ENCODE measurements at places on chromosomes 2 and 18.

GRCh38 chr2:109679626-109680025 lies 65.5 kb downstream of the SOWAHC start:
- H3K27me3 ChIP-seq: peaks cover 37% of the 10 kb centered on the region
- DNase-seq: no peak
- H3K36me3 ChIP-seq: peaks cover 2% of the 10 kb centered on the region
- H3K4me3 ChIP-seq: no peak overlapping the region

DNA sequence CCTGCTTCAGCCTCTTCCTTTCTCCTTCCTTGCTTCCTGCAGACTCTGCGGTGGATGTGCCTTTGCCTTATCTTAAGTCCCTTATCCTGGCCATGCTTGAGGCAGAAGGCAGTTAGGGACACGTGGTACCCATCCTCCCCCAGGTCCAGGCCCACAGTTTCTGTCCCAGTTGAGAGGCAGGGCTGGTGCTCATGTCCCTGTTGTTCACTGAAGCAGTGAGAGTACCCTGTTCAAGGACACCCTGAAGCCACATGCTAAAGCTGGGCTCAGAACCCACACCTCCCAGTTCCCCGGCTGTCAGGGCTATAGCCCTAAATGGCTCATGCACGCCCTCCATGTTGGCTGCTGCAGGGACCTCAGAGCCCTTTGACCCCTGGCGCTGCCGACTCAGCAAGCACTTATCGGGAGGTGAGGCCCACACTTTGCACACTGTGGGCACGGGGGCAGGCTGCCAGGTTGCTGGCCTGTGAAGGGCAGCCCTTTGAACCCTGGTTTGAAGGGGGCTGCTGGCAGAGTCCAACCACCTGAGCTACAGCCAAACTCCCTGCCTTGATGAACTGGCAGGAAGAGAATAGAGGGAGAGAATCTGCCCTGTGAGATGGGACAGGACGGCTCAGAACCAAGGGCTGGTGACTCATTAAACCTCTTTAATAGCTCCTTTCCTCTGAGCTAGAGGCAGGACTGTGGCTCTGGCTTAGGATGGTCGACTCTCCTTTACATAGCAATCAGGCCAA lies 6.3 kb downstream of the KHK start:
- H3K4me3 ChIP-seq: no peak overlapping the region
- no peaks in the 10 kb centered on the region for H3K27me3 ChIP-seq
- no peak overlapping the region for H3K27ac ChIP-seq
- H3K4me1 ChIP-seq: peaks cover 15% of the 10 kb centered on the region
- peaks cover 4% of the 10 kb centered on the region for H3K36me3 ChIP-seq

DNA sequence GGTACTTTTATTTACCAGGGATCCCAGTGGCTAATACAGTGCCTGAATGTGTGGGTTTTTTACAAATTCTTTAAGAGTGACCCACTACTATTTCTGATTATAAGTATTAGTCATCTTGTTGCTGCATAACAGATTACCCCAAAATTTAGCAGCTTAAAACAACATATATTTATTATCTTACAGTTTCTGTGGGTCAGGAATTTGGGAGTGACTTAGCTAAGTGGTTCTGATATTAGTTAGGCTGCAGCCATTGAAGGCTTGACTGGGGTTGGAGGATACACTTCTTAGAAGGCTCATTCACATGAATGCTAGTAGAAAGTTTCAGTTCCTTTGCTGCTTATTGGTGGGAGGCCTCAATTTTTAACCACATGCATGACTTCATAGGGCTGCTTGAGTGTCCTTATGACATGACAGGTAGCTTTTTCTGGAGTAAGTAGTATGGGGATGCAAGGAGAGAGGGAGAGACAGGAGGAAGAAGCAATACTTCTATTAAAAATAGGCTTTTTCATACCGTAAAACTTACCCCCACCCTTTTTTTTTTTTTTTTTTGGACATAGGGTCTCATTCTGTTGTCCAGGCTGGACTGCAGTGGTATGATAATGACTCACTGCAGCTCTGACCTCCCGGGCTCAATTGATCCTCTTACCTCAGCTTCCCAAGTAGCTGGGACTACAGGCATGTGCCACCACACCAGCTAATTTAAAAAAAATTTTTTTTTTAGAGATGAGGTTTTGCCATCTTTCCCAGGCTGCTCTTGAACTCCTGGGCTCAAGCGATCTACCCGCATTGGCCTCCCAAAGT lies 13.3 kb upstream of the POLE4 start:
- no peaks in the 10 kb centered on the region for H3K4me1 ChIP-seq
- H3K27ac ChIP-seq: no peak overlapping the region
- peaks cover 6% of the 10 kb centered on the region for H3K36me3 ChIP-seq
- no peak overlapping the region for H3K4me3 ChIP-seq

GRCh38 chr2:108907822-108908712 lies 81.0 kb downstream of the EDAR start:
- peaks cover 2% of the 10 kb centered on the region for H3K36me3 ChIP-seq
- H3K27me3 ChIP-seq: peaks cover 9% of the 10 kb centered on the region
- no peak for DNase-seq
- H3K27ac ChIP-seq: no peak overlapping the region
- no peaks in the 10 kb centered on the region for H3K4me1 ChIP-seq

DNA sequence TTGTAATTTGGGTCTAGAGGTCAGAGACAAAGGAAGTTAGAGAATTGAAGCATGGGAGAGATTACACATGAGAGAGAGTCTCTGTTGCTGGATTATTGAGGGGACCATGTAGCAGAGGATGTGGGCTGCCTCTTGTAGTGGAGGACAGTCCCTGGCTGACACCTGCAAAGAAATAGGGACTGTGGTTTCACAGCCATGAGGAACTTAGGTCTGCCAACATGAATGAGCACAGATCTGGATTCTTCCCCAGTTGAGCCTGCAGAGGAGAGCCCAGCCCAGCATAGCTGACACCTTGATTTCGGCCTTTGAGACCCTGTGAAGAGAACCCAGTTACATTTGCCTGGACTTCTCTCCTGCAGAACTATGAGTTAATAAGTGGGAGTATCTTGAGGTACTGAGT lies 179.5 kb upstream of the TWIST2 start:
- DNase-seq: no peak
- H3K4me3 ChIP-seq: no peak overlapping the region
- H3K4me1 ChIP-seq: no peaks in the 10 kb centered on the region
- peaks cover 51% of the 10 kb centered on the region for H3K27me3 ChIP-seq

DNA sequence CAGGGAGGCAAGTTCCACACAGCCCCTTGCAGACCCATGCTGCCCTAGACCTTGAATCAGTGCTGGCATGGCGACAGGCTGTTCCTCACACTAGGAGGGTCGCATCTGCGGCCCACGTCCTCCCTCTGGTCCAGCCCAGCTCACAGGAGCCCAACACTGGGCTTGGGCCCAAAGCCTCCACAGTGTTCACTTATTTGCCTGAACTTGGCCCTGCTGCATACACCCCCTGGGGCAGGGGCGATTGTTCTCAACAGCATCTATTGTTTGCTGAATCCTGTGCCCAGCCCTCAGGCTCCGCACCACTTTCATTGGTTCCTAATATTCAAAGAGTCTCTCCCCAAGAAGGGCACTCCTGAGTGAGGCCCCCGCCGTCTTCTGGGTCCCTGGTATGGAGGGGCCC lies 90.7 kb downstream of the ZBTB7C start:
- no peaks in the 10 kb centered on the region for H3K4me1 ChIP-seq
- no peak overlapping the region for H3K4me3 ChIP-seq
- no peak for DNase-seq
- H3K27me3 ChIP-seq: peaks cover 43% of the 10 kb centered on the region
- H3K36me3 ChIP-seq: no peaks in the 10 kb centered on the region

DNA sequence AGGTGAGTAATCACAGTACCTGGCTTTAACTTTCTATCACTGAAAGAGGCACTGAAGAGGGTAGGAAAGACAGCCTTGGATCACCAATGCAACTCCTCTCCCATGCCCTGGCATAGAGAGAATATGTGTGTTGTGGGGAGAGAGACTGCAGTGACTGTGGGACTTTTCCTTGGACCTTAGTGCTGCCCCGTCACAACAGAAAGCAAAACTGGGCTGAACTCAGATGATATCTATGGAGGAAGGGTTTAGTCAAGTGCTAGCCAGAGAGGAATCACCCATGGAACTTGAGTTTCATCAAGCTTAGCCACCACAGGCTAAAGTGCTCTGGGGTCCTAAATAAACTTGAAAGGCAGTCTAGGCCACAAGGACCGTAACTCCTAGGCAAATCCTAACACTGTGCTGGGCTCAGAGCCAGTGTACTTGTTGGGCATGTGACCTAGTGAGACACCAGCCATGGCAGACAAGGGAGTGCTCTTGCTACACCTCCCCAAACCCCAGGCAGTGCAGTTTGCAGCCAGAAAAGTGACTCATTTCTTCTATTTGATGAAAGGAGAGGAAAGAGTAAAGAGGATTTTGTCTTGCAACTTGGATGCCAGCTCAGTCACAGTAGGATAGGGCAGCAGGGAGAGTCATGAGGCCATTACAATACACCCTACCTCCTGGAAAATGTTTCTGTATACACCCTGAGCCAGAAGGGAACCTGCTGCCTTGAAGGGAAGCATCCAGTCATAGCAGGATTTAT lies 105.8 kb upstream of the SPOPL start:
- H3K27me3 ChIP-seq: no peaks in the 10 kb centered on the region
- no peak overlapping the region for H3K27ac ChIP-seq
- no peaks in the 10 kb centered on the region for H3K4me1 ChIP-seq
- peaks cover 2% of the 10 kb centered on the region for H3K36me3 ChIP-seq
- DNase-seq: no peak
- H3K4me3 ChIP-seq: no peak overlapping the region
